Stimulated activated CD4-positive, alpha-beta T cell treated with anti-CD3 and anti-CD28 coated beads, TNF-alpha, amount 100 ng/mL, for 48 hours (primary cell): ENCODE measurements at places on chromosomes 3 and 15.

DNA sequence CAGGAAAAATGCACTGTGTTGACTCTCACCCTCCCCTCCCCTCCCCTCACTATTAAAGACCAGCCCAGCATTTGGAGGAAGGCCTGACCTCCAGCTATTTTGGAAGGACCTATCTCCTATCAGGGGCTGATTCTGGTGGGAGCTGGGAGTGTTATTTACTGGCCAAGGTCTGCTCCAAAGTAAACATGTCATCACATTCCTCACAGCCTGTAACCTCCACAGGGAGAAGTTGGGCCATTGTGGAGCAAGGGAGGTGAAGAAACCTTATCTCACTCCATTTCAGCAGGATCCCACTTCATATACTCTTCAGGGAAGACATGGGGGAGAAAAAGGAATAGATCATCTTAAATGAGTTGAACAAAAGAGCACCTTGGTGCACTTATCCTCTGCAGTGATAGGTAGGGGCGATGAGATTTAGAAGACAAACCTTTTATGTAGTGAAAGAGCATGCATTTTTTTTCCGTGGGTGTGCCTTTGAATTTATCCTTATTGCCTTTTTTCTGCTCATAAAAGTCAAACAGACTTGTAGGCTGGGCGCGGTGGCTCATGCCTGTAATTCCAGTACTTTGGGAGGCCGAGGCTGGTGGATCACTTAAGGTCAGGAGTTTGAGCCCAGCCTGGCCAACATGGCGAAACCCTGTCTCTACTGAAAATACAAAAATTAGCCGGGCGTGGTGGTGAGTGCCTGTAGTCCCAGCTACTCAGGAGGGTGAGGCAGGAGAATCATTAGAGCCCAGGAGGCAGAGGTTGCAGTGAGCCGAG is 15.6 kb upstream of the FLNB start:
- DNase-seq: no peak

DNA sequence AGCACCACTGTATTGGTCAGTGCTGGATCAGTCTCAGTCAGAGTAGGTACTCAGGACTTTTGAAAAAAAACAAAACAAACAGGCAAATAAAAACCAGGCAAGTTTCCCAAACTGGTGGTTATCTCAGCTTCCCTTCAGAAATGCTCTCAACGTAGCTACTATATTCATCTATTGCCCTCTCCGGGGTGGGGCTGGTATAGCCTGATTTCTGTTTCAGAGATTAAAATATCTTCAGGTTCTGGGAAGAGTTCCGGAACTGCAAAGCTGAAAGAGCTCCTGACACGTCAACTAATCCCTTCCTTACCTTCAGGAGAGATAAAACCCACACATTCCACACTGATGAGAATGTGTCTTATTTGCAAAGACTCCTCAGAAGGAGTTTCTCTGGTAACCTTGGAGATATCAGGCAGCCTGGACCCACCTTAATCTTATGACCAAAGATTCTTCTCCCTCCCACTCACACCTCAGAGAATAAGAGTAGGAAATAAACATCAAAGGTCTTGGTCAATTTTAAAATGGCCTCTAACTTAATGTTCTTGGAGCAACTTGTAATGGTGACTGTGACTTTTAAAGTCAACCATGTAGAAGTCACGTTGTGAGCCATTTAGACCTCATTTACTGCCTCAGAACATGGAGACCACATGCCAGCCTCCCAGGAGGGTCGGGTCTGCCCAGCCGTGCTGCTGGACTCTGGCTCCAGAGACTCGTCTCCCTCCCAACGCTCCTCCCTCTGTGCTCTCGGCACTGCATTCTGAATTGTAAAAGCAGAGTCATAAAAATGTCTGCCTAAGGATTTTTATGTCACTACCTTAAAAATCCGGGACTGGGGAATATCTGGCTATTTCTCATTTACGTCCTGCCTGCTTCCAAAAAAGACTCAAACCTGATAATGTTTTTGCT is 53.8 kb downstream of the CDCP1 start:
- no peak for DNase-seq

- no peak for DNase-seq
These were observed 435.0 kb upstream of the NR2F2 start for GRCh38 chr15:95895508-95895907.

DNA sequence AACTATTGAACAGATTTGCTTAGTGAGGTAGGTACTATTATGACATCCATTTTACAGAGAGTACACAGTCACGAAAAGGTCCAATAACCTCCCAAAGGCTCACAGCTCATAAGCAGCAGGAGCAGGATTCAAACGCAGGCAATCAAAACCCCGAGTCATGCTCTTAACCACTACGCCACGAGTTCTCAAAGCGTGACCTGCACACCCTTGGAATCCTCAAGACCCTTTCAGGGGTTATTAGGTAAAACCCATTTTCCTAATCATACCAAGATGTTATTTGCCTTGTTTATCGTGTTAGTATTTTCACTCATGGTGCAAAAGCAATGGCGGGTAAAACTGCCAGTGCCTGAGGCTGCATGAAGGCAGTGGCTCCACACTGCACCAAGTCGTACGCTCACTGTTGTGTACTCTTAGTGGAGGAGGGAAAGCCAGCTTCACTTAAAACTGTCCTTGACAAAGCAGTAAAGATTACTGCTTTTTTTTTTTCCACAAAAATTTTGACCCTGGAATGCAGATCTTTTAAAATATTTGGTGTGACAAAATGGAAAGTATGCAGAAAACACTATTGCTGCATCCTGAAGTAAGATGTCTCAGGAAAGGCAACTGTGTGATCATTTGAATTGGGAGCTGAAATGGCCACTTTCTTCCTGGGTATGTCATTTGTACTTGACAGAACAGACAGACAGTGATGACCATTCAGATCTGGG is 96.1 kb downstream of the IGF2BP2 start:
- no peak for DNase-seq

GRCh38 chr15:70264738-70265465 is 167.2 kb upstream of the TLE3 start:
- no peak for DNase-seq

DNA sequence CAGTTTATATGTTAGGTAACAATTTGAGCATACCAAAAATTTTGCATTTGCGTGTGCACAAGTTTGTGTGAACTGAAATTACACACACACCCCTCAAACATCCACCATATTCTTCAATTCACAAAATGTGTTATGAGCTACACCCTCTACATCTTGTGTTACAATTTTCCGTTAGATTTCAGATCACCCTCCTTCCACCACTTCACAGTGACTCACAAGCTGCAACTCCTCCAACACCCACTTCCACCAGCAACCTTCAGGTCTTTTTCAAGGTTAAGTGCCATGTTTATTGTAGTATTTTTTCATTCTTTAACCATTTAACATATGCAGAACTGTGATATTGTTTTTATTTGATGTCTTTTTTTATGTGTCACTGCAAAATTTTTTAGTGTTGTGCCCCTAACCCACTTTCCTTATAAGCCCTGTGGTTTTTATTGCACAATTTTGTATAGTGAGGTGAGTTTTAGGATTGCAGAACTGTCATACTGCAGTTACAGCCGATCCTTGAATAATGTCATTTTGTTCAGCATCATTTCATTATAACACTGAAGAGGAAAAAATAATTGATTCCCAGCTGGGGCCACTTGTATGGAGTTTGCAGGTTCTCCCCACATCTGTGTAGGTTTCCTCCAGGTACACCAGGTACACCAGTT is 148.9 kb downstream of the PLCL2 start:
- DNase-seq: no peak
